Calu3 (cell line): ENCODE measurements at places on chromosomes 7 and 10.
A peak's percentile ranks its signal among the peaks of the same experiment; 100 is the strongest.

- no peak for DNase-seq
- H3K27me3 ChIP-seq: peaks cover 13% of the 10 kb centered on the region
- H3K27ac ChIP-seq: no peak overlapping the region
These were observed 25.0 kb upstream of the CDH23 start for GRCh38 chr10:71371750-71372166.

DNA sequence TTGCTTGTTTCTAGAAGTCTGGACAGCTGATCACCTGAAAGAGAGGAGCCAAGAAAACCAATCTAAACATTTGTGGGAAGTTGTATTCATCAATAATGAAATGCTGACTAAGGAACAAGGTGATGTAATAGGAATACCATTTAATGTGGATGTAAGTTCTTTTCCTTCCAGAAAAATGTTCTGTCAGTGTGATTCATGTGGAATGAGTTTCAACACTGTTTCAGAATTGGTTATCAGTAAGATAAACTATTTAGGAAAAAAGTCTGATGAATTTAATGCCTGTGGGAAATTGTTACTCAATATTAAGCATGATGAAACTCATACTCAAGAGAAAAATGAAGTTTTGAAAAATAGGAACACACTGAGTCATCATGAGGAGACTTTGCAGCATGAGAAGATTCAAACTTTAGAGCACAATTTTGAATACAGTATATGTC is 39.8 kb upstream of the ZNF37A start:
- DNase-seq: no peak
- peak overlapping the region; percentile 34 for H3K27ac ChIP-seq
- peaks cover 24% of the 10 kb centered on the region for H3K36me3 ChIP-seq
- H3K4me3 ChIP-seq: no peak overlapping the region

DNA sequence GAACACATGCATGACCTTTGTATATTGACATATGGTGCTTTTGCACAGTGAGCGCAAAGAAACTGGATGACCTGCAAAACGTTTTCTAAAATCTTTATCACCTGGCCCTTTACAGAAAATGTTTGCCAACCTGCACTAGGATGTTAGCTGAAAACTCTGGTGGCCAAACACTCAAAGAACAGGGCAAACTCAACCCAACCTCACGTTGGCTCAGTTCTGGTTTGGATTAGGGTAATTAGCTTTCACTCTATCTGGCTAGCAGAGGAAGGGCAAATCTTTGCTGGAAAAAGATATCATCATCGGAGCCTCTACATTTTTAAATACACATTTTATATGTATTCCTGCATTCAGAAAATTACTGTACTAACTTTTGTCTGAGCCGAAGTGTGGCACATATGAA is 688.9 kb downstream of the PHTF2 start:
- no peaks in the 10 kb centered on the region for H3K36me3 ChIP-seq
- H3K4me3 ChIP-seq: no peak overlapping the region
- H3K27me3 ChIP-seq: peaks cover 13% of the 10 kb centered on the region
- no peaks in the 10 kb centered on the region for H3K4me1 ChIP-seq

DNA sequence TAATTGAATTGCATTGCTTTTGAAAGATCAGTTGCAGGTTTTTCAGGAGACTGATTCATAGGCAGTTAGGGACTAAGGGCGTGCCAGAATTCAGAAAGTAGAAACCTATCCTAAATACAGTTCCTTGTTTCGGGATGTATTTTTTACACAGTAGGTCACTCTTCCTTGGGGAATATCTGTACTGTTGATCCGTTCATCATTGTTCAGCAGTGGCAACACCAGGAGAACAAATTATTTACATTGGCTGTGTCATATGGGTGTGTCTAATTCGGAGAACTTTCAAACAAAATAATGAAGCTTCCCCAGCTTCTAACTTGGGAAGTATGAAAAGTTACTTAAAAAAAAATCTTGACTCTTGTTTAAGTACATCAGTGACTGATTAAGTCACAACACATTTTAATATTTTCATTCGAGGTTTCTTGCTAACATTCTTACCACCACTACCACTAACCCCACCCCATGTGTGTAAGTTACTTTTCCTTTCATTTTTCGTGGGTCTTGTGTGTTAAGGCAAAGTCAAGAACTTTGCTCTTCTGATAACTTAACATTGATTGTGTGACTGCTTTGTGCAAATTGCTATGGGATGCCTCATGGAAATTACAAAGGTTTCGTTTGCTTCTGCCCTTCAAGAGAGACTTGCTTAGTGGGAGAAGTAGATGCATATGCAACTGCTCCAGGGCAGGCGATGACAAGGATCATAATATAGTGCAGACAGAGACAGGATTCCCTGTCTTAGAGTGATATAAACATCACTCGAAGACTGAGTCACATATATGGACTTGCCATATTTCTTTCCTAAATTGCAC is 43.8 kb upstream of the RPA3 start:
- H3K27me3 ChIP-seq: no peaks in the 10 kb centered on the region
- no peak for DNase-seq
- no peaks in the 10 kb centered on the region for H3K36me3 ChIP-seq
- H3K27ac ChIP-seq: peak overlapping the region; percentile 31
- peaks cover 39% of the 10 kb centered on the region for H3K4me1 ChIP-seq

GRCh38 chr10:30241422-30242110 is 107.5 kb downstream of the MTPAP start:
- H3K27ac ChIP-seq: no peak overlapping the region
- H3K4me1 ChIP-seq: no peaks in the 10 kb centered on the region
- H3K4me3 ChIP-seq: no peak overlapping the region
- no peak for DNase-seq
- H3K27me3 ChIP-seq: no peaks in the 10 kb centered on the region

DNA sequence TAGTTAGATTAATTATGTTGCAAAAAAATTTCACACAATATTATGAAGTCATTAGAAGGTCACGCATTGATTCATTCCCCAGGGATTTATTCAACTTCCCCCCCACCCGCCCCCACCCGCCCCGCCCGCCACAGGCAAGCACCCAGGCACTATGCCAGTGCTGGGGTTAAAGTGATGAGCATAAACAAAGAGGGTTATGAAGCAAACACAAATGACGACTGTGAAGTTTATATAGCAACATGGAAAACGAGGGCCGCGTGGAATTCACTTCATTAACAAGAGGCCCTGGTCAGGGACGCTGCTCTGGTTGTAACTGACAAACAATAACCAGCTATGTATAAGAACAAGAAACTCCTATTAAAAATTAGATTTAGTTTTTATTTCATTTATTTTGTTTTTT is 656.5 kb upstream of the COBL start:
- no peaks in the 10 kb centered on the region for H3K4me1 ChIP-seq
- no peak overlapping the region for H3K27ac ChIP-seq
- H3K36me3 ChIP-seq: no peaks in the 10 kb centered on the region
- H3K27me3 ChIP-seq: no peaks in the 10 kb centered on the region

GRCh38 chr7:152674860-152675758 is 832 bp downstream of the XRCC2 start:
- peak overlapping the region; percentile 21 for H3K27ac ChIP-seq
- H3K27me3 ChIP-seq: no peaks in the 10 kb centered on the region
- H3K4me1 ChIP-seq: peaks cover 9% of the 10 kb centered on the region
- peaks cover 20% of the 10 kb centered on the region for H3K36me3 ChIP-seq
- peak overlapping the region; percentile 97 for H3K4me3 ChIP-seq
- DNase-seq: peak; percentile 23

- H3K36me3 ChIP-seq: no peaks in the 10 kb centered on the region
- no peak overlapping the region for H3K27ac ChIP-seq
- peaks cover 12% of the 10 kb centered on the region for H3K27me3 ChIP-seq
- H3K4me3 ChIP-seq: no peak overlapping the region
- DNase-seq: no peak
These were observed 77.8 kb downstream of the SP8 start for GRCh38 chr7:20708896-20709295.

GRCh38 chr7:20114468-20114867 is 102.7 kb downstream of the MACC1 start:
- DNase-seq: no peak
- peaks cover 6% of the 10 kb centered on the region for H3K36me3 ChIP-seq
- H3K27me3 ChIP-seq: no peaks in the 10 kb centered on the region
- peaks cover 24% of the 10 kb centered on the region for H3K4me1 ChIP-seq
- no peak overlapping the region for H3K4me3 ChIP-seq

- DNase-seq: no peak
- peaks cover 5% of the 10 kb centered on the region for H3K4me1 ChIP-seq
- no peak overlapping the region for H3K4me3 ChIP-seq
- no peaks in the 10 kb centered on the region for H3K36me3 ChIP-seq
- no peak overlapping the region for H3K27ac ChIP-seq
These were observed 162.1 kb downstream of the FANK1 start for GRCh38 chr10:126058507-126058906.

GRCh38 chr7:44889086-44889781 is 3.9 kb upstream of the PURB start:
- H3K27me3 ChIP-seq: no peaks in the 10 kb centered on the region
- peaks cover 19% of the 10 kb centered on the region for H3K36me3 ChIP-seq
- no peak overlapping the region for H3K27ac ChIP-seq
- H3K4me1 ChIP-seq: peaks cover 11% of the 10 kb centered on the region
- H3K4me3 ChIP-seq: no peak overlapping the region

DNA sequence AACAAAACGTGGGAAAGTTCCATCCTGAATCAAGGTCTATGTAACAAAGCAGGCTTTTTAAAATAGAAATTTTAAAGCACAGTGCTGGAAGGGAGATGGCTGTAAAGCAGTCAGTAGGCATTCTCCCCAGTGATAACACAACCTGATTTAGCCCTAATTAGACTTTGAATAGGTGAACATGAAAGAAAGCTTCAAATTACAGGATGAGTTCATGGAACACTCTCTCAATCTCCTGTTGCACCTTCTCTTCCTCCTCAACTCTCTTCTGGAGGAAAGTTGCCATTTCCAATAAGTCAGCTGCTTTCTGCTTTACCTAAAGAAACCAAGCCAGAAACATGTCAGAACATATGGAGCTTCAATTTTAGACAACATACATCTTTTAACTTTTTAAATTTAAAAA is 20.1 kb downstream of the SFR1 start:
- no peak for DNase-seq
- no peak overlapping the region for H3K27ac ChIP-seq
- no peaks in the 10 kb centered on the region for H3K4me1 ChIP-seq
- H3K27me3 ChIP-seq: peaks cover 10% of the 10 kb centered on the region

DNA sequence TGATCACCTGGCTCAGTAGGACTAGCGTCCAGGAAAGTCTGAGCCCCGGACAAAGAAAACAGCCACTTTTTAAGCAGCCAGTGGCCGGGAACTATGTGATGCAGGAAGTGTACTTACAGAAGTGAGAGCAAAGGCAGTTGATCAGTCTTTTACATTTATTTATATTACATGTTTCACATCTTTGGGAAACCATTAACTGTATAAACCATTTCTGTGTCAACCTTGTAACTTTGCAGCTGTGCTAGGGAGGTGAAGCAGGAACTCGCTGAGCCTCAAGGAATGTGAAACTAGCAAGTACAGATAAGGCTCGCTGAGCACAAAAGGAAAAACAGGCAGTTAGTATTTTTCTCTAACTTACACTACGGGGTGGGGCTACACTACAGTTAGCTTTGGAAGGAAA is 39.9 kb upstream of the HECW1 start:
- H3K27ac ChIP-seq: no peak overlapping the region
- no peak overlapping the region for H3K4me3 ChIP-seq
- no peaks in the 10 kb centered on the region for H3K4me1 ChIP-seq
- DNase-seq: no peak

GRCh38 chr7:116630357-116630756 is 41.6 kb upstream of the MET start:
- peak overlapping the region; percentile 88 for H3K27ac ChIP-seq
- DNase-seq: no peak
- peaks cover 7% of the 10 kb centered on the region for H3K36me3 ChIP-seq
- H3K4me3 ChIP-seq: peak overlapping the region; percentile 49
- H3K4me1 ChIP-seq: peaks cover 35% of the 10 kb centered on the region

DNA sequence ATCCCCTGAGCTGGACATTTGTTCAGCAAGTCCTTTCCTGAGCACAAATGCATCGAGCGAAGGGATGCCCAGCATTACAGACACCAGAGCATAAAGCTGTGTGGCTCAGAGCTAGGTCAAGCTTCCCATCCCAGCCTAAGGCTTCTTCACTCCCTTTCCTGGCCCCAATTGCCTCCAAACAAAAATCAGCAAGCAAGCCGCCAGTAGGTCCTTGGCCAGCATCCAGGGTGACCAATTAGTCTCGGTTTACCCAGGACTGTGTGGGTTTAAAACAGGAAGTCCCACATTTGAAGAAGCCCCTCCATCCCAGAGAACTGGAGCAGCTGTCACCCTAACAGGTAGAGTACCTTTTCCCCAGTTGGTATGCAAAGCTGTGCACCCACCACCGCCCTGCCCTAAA is 51.2 kb downstream of the PRKAG2 start:
- peaks cover 54% of the 10 kb centered on the region for H3K27me3 ChIP-seq
- H3K36me3 ChIP-seq: no peaks in the 10 kb centered on the region
- H3K4me3 ChIP-seq: no peak overlapping the region

- H3K4me3 ChIP-seq: no peak overlapping the region
- no peak overlapping the region for H3K27ac ChIP-seq
- peaks cover 21% of the 10 kb centered on the region for H3K36me3 ChIP-seq
- no peaks in the 10 kb centered on the region for H3K27me3 ChIP-seq
These were observed 141.3 kb upstream of the TMEM106B start for GRCh38 chr7:12069757-12070156.

DNA sequence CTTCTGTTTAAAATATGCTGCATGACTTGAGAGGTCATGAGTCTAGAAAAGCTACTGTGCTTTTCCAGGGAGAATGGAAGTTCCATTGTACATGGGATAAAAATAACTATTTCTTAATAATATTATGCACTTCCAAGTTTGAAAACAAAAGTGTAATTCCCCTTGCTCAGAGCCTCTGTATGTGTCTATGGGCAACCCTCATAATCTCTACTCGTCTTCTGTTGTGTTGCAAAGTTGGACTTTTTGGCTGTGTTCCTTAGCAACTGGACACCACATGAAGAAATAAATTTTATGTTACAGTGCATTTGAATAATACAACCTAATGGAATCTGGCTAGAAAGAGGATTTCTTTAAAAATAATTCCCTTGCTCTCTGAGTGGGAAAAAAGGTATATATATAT is 242.6 kb downstream of the TWIST1 start:
- no peaks in the 10 kb centered on the region for H3K36me3 ChIP-seq
- no peaks in the 10 kb centered on the region for H3K4me1 ChIP-seq
- H3K27me3 ChIP-seq: no peaks in the 10 kb centered on the region
- no peak overlapping the region for H3K27ac ChIP-seq

DNA sequence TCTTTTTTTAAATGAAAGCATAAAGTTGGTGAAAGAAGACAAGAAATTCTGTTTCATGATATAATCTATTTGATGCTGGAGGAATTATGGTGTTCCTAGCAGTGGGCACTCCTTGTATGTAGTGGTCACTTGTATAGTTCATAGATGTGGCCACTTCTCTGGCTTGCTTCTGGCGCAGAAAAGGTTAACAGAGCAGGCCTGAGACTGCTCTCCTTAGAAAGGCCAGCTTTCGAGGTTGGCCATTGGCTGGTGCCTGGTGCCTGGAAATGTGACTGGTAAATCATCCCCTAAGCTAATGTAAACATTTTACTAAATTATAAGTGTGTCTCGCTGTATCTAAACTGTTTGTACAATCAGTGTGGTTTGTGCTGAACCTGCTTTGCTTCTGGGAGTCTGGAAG is 276.1 kb downstream of the PHTF2 start:
- H3K27ac ChIP-seq: no peak overlapping the region
- H3K4me3 ChIP-seq: no peak overlapping the region
- no peaks in the 10 kb centered on the region for H3K4me1 ChIP-seq
- no peak for DNase-seq
